ENCODE measurements at places on chromosomes 5 and 9.

DNA sequence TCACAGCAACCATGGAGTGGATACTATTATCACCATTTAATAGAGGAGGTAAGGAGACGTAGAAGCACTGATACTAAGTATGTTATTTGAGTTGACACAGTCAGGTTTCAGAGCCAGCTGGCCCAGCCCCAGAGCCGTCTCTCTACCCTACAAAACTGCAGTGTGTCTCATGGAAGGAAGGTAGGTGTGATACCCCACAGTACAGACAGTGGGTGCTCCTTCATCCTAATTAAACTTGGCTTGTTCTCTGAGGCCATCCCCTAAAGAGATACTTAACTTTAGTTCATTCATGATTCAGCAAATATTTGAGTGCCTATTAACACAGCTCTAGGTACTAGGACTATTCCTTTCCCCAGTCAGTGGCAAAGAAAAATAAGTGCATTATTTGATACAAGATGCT, 22.6 kb downstream of the PIP5K1B start:
- no peak for DNase-seq

DNA sequence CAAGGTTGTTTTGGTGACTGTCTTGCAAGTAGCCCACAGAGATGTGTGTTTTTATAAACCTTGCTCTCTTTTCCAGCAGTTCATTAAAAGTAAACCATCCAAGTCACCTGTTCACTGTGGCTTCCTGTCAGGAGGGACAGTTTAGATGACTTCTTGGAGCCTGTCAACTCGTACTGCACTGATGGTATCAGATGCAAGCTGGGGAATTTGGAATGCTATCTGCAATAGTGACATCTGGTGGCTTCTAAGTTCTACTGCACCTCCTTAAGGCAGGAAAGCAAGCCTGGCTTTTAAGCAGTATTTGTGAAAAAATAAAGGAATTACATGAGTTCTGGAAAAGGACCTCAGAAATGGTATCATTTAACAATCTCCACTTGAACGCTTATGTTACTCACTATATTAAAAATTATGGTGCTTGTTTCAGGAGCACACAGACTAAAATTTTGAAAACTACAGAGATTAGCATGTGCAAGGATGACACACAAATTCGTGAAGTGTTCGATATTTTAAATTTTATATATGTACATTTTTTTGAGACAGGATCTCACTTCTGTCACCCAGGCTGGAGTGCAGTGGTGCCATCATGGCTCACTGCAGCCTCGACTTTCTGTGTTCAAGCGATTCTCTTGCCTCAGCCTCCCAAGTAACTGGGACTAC, 164.0 kb downstream of the TTC39B start:
- DNase-seq: no peak

DNA sequence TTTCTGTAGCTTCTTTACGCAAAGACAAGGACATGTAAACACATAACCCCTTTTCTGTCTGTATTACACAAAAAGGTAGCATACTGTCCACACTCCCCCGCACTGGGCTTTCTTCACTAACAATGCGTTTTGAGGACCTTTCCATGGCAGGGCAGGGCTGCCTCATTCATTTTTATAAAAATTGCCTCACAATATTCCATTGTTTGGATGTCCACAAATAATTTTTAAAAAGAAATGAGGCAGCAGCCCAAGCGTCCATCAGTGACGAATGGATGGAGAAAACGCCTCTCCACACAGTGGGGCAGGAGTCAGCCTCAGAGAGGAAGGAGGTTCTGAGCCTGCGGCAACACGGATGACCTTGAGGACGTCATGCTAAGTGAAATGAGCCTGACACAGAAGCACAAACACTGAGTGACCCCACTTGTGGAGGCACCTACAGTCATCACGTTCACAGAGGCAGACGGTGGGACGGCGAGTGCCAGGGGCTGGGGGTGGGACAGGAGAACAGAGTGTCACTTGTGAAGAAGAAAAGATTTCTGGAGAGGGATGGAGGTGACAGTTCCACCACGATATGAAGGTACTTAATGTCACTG, 67.8 kb downstream of the RASGEF1C start:
- DNase-seq: no peak

GRCh38 chr9:86945728-86946200, 1.5 kb downstream of the GAS1 start:
- no peak for DNase-seq
